Progenitor cell of endocrine pancreas (in vitro differentiated cells): ENCODE measurements at places on chromosomes 1 and 21. TPM values are rescaled to one million over a fixed set of nuclear protein-coding genes. Genes with fewer than 3 reads are reported as not detected.

GRCh38 chr1:6445062-6445763 is 20.6 kb downstream of the ESPN start:
- DNase-seq, result peak; percentile 52

- no peak for DNase-seq
These were observed 55.7 kb downstream of the PLEKHA6 start for GRCh38 chr1:204304067-204304466.

DNA sequence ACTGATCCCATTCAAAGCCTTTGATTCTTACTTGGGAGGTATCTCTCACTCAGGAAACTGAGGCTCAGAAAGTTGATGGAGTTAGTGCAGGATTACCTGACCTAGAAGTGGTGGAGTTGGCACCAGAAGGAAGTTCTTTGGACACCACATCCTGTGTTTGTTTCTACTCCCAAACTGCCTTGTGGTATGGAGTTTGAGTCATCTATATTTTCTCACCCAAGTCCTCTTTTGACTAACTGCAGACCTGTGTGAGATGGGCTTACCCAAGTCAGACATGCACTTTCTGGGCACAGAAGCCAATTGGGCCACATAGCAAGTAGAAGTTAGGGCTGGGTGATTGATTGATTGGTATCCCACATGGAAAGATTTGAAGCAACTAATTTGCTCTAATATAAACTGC is 36.1 kb downstream of the FGGY start:
- no peak for DNase-seq

Gene TEDDM1
- not detected in 2 replicates for total RNA-seq

Gene MAP3K6
- total RNA-seq, result 1.1 and 1.8 TPM in 2 replicates
